Suppressor macrophage (primary cell): ENCODE measurements at places on chromosomes 2 and 18.

GRCh38 chr18:56650944-56651770 lies at the start of gene WDR7:
WDR7 (plus strand) TSS chr18:56651359; CDS start chr18:56672516, 21,157 bp downstream.
- DNase-seq: peak; percentile 97

DNA sequence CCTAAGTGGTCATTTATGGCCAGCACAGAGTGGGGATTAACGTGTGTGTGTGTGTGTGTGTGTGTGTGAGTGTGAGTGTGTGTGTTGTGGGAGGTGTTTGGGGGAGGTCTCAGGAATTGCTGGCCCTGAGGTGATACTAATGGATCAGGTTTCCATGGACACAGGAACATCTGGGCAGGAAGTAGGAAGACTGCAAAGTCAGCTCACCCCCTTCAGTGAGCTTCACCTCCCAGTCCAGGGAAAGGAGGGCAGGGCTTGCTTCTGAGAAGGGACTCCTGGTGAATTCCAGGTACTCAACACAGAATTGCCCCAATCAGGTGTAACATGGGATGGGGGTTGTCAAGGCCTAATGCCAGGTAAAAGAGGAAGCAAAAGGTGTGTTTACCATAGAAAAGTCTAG lies 30.3 kb upstream of the IL1R1 start:
- DNase-seq: no peak

DNA sequence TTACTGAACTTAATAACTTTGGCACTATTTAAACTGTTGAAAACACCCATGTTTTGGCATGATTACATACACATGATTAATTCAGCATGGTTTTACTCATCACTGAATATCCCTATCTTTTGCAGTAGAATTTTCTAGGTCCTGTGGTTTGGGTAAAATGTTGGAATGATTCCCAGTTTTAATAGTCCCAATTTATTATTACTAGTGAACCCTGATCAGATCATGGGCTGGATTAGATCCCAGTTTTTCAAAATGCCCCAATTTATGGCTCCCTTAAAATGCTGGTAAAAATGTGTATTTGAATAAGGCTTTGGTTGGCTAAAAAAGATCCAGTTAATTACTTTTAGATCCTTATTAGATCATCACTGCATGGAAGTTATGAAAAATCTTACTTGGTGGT lies 273.6 kb upstream of the NRP2 start:
- no peak for DNase-seq

GRCh38 chr2:12350821-12351220 lies 365.9 kb upstream of the TRIB2 start:
- DNase-seq: no peak

DNA sequence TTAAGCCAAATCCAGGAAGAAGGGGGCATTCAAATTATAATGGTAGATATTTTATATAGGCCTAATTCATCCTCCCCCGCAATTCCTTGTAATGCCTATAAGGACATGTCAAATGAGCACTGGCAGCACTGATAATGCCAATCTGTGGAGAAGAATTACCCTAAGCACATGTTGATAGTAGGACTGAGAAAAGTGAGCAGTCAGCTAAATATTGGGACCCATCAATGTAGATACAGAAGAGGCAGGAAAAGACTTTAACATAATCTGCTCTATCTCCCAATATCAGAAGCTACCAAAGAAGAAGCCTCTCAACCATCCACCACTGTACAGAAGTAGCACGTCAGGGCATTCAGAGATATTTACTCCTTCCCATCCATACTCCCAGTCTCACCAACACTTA lies 101.3 kb upstream of the REG3A start:
- no peak for DNase-seq

DNA sequence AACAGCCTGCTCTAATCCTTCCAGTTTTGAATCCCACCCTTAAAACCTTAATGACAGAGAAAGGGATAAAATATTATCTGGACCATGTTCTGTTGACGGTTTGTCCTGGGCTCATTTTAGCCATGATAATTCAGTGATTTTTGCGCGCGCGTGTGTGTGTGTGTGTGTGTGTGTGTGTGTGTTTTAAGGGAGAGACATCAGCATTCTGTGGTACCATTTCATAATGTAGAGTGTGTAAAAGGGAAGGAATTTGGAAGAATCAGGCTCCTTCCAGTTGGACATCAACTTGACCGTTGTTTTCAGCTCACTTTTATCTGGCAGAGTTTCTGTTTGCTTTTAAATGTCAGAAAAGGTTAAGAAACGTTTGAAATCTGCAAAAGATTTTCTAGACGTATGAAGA lies 535.5 kb downstream of the TNS1 start:
- DNase-seq: no peak

DNA sequence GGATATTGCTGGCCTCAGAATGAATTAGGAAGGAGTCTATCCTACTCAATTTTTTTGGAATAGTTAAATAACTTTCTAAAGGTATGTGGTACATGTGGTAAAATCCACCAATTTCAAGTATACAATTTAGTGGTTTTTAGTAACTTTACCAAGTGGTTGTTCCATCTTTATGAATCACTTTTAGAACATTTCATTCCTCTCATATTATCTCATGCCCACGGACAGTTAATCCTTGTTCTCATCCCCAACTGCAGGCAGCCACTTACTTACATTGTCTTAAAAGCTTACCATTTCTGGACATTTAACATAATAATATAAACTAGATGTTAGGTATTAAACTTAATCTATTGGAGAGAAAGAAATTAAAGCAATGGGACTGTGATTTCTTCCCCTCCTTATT lies 146.3 kb upstream of the ZC3H15 start:
- DNase-seq: no peak

- DNase-seq: peak; percentile 92
Measured at GRCh38 chr2:25483607-25484266, 142.0 kb upstream of the DNMT3A start.

- DNase-seq: no peak
Measured at GRCh38 chr2:66885775-66886383, 451.0 kb downstream of the MEIS1 start.

GRCh38 chr2:145190031-145190703 lies 670.2 kb upstream of the ZEB2 start:
- peak; percentile 44 for DNase-seq

DNA sequence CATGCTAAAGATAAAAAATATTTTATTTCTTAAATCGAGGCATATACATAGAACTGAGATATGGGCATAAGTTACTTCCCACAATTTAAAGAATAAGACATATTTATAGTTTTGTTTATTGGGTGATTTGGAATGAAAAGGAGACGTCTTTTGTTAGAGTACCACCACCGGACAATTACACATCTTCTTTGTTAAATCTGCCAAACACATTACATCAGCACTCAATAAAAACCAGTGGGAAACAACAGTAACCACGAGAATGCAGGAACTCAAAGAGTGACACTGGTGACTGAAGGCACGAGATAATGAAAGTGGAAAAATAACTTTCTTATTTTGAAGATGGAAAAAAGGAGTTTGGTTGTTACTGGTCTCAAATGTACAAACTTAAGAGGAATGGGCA lies 92.6 kb upstream of the TFCP2L1 start:
- no peak for DNase-seq

- no peak for DNase-seq
Measured at GRCh38 chr2:147976102-147976501, 44.4 kb downstream of the ORC4 start.

DNA sequence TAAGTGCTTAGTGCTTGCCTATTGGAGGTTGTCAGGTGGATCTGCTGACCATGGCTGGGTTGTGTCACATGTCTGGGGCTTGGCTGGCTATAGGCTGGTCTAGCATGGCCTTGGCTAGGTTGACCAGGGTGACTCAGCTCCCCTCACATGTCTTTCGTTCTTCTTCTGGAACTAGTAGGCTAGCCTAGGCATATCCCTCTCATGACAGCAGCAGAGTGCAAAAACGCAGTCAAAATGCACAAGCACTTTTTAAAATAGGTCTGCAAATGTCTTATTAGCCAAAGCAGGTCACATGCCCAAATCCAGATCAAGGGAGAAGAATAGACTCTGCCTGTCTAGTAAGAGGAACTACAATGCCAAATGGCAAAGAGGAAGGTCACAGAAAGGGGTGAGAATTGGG lies 179.7 kb upstream of the ACVR2A start:
- peak; percentile 75 for DNase-seq

- DNase-seq: no peak
Measured at GRCh38 chr2:119536211-119536610, 8.0 kb upstream of the CFAP221 start.

GRCh38 chr18:45063246-45064038 lies 382.8 kb downstream of the SETBP1 start:
- DNase-seq: no peak

GRCh38 chr18:64474773-64475172 lies 325.9 kb upstream of the LINC00305 start:
- DNase-seq: no peak

DNA sequence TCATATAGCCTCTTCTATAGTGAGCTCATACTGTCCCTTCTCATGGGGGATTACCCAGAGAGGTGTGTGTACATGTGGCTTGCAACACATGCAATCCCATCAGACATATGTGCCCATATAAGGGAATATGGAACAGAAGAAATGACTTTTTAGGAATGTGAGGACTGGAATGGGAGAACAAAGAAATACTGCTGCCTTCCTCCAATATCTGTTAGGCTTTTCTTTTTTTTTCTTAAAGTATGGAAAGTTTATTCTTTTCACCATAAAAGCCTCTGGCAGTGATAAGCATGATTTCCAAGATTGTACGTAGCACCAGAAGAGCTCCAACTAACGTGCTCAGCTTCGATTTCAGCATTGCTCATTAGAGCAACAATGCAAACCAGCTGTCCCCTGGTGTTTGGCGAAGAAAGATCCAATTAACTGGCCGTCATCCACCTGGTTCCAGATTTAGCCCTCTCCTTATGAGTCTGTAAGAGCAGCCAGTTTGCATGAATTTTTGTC lies 113.6 kb downstream of the ADCYAP1 start:
- DNase-seq: no peak

DNA sequence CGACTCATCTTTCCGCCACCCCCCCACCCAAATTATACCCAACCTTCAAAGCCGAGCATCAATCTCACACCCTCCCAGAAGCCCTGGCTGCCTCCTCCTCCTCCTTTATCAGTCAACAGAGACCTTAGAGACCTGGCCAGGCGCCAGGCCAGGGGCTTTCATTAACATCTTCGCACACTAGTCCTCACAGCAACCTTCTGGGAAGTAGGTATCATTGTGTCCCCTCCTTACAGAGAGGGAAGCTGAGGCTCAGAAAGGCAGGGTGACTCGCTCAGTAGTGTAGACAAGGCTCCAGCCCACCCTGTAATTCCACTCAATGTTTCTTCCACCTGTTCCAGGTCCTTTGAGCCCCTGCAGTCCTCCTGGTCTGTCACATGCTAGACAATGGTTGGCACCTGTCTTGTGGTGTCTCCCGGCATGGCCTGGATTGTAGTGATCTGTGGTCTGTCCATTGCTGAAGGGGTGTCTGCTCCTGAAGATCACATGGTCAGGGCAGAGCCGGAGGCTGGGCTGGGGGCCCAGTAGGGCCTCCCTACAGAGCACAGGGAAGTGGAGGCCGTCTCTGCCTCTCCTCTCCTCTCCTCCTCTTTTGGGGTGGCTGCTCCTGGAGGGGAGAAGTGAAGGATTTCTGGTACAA lies 36.0 kb downstream of the KLHL29 start:
- no peak for DNase-seq

GRCh38 chr2:145750144-145750543 lies 1230.2 kb upstream of the ZEB2 start:
- no peak for DNase-seq

DNA sequence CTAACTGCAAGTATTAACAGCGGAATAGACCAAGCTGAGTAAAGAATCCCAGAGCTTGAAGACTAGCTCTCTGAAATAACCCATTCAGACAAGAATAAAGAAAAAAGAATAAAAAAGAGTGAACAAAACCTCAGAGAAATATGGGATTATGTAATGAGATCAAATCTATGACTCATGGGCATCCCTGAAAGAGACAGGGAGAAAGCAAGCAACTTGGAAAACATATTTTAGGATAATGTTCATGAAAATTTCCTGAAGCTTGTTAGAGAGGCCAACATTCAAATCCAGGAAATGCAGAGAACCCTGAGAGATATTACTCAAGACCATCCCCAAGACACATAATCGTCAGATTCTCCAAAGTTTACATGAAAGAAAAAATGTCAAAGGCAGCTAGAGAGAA lies 17.3 kb downstream of the PFN4 start:
- DNase-seq: no peak

- DNase-seq: no peak
Measured at GRCh38 chr18:51588616-51589015, 391.1 kb upstream of the MEX3C start.

- DNase-seq: no peak
Measured at GRCh38 chr2:15912203-15912602, 28.1 kb upstream of the MYCN start.

GRCh38 chr2:85761946-85762345 lies 8.2 kb downstream of the ATOH8 start:
- no peak for DNase-seq

DNA sequence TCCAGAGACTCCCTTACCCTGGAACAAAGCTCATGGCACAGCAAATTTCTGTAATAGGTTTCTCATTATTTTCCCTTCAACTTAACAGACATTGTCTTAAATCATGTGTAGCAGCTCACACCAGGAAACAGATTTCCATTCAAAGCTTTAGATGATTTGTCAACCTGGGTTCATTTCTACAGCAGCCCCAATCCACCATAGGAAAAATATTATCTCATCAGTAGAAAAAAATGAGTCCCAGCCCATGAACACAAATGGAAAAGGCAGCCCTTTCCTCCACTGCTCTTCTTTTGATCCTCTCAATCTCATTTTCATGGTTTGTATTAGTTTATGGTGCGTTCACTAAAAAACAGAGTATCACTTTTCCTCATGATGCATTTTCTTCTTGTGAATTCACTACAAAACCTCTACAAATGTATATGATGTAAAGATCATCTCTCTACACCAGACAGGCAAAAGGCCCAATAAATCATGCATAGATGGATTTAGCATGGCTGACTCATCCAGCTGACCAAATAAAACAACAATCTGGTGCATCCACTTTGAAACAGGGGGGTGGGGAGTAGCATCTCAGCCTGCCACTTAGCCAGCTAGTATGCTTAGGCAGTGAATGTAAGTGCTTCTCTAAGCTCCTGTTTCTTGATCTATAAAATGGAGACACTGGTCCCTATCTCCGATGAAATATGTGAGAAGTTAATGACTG lies 78.6 kb downstream of the SATB2 start:
- no peak for DNase-seq

DNA sequence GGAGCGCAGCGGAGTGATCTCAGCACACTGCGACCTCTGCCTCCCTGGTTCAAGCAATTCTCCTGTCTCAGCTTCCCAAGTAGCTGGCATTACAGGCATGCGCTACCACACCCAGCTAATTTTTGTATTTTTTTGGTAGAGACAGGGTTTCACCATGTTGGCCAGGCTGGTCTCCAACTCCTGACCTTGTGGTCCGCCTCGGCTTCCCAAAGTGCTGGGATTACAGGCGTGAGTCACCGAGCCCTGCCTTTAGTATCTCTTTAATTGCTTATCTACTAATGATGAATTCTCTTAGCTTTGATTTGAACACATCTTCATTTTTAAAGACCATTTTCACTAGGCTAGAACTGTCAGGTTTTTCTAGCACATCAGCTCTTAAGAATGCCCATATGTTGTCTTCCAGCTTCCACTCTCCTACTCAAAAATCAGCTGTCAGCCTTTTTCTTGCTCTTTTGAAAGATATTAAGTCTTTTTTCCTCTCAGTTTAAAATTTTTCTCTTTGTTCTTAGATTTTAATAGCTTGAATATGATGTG lies 16.1 kb upstream of the MFSD2B start:
- DNase-seq: no peak

GRCh38 chr2:55361465-55362189 lies 58.0 kb downstream of the CCDC88A start:
- DNase-seq: no peak
